Kasumi-1 (cell line): ENCODE measurements at places on chromosomes 6 and 20.

DNA sequence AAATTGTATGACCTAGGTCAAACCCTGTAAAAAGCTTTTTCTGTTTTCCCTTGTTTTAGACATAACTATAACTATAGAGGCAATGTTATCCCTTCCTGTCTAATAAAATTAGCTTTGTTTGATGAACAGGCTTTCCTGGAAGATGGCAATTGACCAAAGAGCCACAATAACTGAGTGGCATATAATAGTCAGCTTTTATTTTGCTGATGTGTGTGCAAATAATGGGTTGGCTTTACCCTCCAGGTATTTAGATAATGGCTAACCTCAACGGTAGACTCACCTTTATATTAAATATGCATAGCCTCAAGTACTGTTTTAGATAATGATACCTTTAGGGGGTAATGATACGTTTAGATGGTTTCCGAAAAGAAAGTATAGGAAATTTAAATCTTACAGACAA lies 15.0 kb downstream of the TBXT start:
- DNase-seq, result no peak

- peak; percentile 98 for DNase-seq
Measured at GRCh38 chr6:27838058-27838944, 73.9 kb downstream of the OR2B2 start.

- no peak for DNase-seq
Measured at GRCh38 chr6:142947714-142948480, 2.9 kb upstream of the HIVEP2 start.

DNA sequence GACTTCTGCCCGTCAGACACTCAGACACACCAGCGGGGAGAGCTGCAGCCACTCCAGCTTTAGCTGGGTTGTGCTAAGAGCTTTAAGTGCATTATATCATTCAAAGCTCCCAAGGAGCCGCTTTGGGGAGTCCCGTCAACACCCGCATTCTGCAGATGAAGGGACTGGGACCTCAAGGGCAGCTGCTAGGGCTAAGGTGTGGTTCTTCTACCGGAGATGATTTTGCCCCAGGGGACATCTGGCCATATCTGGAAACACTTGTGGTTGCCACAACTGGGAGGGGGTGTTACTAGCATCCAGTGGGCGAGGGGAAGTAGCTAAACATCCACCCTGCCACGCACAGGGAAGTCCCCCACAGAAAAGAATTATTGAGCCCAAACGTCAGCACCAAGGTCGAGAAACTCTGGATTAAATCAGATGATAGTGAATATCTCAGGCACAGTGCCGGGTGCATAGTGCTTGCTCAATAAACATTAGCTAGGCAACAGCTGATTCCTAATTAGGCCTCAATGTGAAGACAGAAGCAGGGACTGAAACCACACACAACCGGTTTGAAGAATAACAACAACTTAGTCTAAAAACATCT lies 29.6 kb downstream of the PMEPA1 start:
- DNase-seq, result no peak

DNA sequence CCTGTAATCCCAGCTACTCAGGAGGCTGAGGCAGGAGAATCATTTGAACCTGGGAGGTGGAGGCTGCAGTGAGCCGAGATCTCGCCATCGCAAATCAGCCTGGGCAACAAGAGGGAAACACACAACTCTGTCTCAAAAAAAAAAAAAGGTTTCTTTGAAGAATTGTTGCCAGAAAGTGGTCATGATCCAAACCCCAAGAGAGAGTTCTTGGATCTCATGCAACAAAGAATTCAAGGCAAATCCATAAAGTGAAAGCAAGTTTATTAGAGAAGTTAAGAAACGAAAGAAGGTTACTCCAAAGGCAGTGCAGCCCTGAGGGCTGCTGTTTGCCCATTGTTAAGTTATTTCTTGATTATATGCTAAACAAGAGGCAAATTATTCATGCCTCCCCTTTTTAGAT lies 14.5 kb upstream of the KIFC1 start:
- no peak for DNase-seq

DNA sequence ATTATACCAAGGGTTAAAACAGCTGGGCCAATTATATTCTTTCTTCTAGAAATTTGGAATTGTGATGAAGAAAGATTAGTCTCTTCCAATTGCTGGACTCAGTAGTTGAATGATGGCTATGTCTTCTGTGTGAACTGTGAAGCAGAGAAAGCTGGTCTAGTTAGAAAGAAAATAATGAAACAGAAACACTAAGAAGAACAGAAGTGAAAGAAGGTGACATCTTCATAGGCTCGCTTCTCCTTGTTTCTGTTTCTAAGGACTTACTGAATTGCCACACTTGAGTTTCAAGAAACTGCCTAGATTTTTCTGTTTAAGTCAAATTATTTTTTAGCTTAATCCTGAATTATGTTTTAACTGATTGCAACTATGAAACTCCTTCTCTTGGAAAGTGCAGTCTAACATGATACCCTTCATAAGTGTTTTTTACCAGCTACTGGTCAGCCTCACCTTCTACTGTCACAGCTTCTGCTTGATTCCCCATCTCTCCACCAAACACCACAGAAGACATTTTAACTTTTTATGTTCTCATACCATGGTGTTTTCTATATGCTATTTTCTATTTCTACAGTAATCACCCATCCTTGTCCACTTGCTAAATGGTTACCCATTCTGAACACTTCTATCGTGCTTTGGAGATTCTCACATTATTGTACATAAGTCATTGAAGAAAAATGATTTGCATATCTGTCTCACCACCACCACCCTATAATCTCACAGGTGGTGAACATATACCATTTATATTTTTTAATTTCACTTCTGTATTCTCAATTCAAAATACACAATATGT lies 268.8 kb downstream of the GRIK2 start:
- no peak for DNase-seq

- no peak for DNase-seq
Measured at GRCh38 chr6:152099446-152100182, 292.1 kb downstream of the ESR1 start.

GRCh38 chr6:163671355-163671754 lies 256.8 kb downstream of the QKI start:
- DNase-seq, result no peak

GRCh38 chr6:46040288-46040687 lies 24.6 kb upstream of the CLIC5 start:
- no peak for DNase-seq

DNA sequence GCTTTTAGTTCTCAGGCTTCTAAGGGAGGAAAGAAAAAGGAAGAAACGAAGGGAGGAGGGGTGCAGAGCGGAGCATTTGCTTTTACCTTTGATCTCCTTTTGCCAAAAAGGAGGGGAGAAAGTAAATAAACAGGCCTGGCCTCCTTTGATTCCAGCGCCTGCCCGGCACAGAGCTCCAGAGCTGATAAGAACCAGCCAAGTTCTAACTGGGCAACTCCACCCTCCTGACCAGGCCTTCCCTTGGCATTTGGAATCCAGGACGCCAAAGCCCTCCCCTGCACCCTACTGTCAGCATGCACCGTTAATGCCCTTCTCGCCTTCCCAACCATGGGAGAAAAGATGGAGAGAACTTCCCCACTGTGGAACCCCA lies 120.8 kb upstream of the PTPN1 start:
- DNase-seq, result no peak

- DNase-seq, result no peak
Measured at GRCh38 chr6:147765541-147765940, 257.1 kb downstream of the SAMD5 start.

GRCh38 chr6:105487040-105487790 lies 84.3 kb upstream of the PREP start:
- DNase-seq, result no peak

DNA sequence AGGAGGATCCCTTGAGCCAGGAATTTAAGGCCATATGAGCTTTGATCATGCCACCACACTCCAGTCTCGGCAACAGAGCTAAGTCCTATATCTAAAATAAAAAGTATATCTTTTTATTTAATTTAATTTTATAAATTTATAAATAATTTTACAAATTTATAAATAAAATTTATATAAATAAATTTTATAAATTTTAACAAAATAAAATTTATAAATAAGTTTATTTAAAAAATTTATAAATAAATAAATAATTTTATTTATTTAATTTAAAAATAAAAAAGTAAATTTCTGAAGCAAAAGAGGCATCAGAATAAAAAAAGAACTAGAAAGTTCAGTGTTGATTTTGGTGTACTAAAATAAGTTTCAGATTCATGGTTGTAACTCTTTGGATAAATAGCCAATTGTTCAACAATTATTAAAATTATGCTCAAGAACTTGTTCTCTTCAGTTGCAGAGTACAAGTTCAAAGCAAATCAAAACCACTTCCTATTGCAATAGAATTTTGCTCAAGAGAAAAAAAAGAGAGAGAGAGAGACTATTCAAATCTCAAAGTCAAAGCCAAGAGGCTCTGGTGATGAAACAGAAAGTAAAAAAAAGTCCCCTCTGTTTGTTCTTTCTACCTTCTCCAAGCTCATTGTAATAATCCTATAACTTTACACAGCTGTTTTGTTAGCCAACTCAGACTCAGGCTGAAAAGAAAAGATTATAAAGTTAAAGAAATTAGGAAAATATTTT lies 547.5 kb upstream of the ADGRB3 start:
- peak; percentile 61 for DNase-seq

- DNase-seq, result no peak
Measured at GRCh38 chr6:11969092-11969491, 43.0 kb upstream of the HIVEP1 start.

- no peak for DNase-seq
Measured at GRCh38 chr6:12523726-12524125, 192.8 kb upstream of the PHACTR1 start.

- DNase-seq, result no peak
Measured at GRCh38 chr6:23784301-23784919, 341.6 kb upstream of the NRSN1 start.

- DNase-seq, result peak; percentile 85
Measured at GRCh38 chr6:105810105-105810921, 275.8 kb upstream of the PRDM1 start.

GRCh38 chr6:169985121-169986015 lies 233.9 kb downstream of the ERMARD start:
- no peak for DNase-seq

DNA sequence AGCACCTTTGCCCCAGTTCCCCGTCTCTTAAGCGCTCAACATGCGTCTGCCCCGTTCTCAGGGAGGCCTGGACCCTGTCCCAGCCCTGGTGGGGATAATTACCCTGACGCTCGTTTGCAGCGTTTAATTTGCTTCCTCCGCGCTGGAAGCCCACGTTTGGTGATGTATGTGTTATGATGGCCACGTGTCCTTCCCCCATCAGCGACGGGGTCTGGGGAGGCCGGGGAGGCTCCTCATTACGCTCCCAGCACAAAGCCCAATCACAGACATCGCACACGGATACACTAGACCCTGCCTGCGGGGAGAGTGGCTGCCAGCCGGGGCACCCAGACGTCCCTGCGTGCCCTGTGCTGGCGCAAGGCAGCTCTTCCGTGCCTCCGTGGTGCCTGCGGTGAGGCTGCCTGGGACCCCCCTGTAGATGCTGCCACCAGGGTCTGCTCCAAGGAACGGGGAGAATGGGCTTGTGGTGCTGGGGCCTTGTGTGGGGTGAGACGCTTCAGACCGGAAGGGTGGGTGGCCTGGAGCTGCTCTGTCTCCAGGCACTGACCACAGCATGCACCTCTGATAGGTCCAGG lies 10.2 kb upstream of the CHRNA4 start:
- no peak for DNase-seq

DNA sequence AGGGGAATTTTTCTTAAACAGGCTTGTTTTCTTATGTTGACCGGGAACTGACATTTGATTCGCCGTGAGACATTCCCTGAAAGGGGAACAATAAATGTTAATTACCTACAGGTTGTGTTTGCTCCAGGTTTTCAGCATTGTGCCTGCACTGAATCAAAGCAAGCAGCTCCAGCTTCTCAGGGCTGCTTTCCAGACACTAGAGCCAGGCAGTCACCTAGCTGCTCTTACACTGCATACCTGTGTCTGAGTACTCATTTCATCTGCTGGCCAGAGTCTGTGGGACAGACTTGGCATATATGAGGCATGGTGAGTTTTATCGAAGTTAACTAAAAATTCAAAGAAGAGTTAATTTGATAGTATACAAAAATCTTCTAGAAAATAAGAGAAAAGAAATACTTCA lies 951.8 kb upstream of the MAP3K7 start:
- no peak for DNase-seq

- no peak for DNase-seq
Measured at GRCh38 chr6:150914372-150914771, 48.9 kb downstream of the MTHFD1L start.

- no peak for DNase-seq
Measured at GRCh38 chr6:139680819-139681218, 306.4 kb upstream of the CITED2 start.

GRCh38 chr6:28648035-28648877 lies 122.6 kb downstream of the GPX5 start:
- DNase-seq, result peak; percentile 78

GRCh38 chr6:17967668-17968518 lies 19.5 kb downstream of the KIF13A start:
- no peak for DNase-seq

DNA sequence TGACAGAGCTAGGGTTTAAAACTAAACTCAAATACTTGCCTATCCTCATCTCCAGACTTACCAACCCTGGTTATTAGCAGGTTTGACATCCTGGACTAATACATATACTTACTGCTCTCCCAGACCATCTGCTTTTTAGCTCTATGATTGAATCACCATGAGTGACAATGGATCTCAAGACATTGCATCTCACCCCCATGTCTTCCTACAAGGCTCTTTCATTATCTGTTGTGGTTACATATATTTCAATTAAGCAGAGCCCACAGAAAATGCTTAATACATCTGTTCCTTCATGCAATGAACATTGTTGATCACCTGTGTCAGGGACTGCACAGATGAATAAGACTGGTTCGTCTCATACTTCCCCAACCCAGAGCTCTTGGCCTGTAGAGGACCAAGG lies 19.4 kb downstream of the SAMD3 start:
- DNase-seq, result no peak

DNA sequence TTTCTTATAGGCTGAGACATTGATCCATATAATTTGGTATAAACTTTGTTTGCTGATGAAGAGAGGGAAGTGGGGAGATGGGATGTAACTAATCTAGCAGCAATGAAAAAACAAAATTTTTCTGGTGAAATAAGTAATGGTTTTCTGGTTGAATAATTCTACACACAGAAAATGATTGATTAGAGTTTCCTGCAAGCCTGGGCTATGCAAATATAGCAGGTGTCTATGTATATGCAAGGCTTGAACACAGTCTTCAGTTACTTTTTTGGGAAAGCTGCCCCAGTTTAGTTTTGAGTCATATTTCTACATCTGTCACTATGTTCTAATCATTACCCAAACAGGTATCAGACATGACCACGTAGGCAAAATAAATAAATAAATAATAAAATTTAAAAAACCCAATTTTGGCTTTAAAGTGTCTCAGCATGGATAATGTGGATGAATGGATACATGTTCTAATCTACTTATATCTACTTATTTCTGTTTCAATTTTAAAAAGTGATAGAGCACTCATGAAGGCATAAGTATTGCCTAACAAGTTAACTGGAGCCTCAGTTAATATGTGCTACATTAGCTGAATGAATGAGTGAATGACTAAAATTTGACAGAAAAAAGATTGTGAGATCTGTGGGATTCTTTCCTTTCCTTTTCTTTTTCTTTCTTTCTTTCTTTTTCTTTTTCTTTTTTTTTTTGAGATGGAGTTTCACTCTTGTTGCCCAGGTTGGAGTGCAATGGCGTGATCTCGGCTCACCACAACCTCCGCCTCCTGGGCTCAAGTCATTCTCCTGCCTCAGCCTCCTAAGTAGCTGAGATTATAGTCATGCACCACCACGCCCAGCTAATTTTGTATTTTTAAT lies 37.2 kb upstream of the TFB1M start:
- no peak for DNase-seq
